ENCODE measurements at places on chromosomes 2 and 18.

DNA sequence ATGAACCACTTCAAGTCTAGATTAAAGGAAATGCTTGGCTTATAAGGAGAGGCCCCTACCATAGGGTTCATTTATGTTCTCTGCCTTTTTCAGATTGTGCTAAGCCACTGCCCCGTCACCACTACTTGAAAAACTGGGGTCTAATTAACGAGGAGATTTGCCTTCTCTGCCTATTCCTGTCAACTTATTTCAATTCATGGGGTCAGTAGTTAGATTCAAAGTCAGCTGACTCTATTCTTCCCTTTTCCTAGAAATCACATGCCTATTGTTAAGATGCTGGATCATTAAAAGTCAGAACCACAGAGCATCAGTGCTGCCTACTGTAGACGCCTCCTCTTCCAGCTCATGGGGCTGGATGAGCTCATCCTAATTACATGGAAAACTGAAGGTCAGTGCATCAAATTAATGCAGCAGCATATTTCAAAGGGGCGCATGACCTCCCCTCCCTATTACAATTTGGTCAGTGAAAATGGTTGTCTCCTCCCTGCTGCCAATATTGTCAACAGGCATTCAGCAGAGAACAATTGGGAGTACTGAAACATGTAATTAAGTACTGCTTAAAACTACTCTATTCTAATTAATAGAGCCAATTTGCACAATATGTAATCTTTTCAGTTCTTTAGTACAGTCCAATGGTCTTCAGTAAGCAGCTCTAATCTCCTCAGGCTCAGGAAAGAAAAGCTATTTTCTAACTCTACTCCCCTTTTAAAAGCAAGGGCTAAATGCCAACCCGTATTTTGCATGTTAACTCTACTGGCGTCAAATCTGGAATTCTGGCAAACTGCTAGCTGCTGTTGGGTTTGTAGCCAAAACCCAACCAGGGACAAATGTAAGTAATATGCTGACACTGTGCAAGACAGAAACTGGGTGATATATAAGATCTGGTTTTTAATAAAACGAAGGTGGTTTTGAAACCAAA, 117.4 kb upstream of the ITGB6 start:
- no peak for DNase-seq

- DNase-seq = no peak
Measured at GRCh38 chr2:238383135-238383534, 43.6 kb upstream of the ASB1 start.

DNA sequence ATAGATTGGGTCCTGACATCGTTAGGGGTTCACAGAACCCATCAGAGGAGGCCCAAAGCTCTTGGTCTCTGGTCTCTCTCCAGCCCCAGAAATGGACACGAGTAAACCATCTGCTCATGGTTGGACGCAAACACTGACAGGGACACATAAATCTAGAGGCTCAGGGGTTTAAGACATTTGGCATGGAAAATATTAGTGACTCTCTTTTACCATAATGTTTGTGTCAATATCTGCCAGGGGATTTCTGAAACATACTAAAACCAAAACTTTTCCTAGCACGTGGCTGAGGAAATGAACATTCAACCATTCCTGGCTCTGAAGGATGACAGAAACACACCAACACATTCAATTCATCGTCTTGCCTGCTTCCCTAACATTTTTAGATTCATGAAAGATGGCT, 226.2 kb downstream of the SP3 start:
- no peak for DNase-seq

GRCh38 chr2:181046833-181047232, 66.4 kb downstream of the UBE2E3 start:
- no peak for DNase-seq

- no peak for DNase-seq
Measured at GRCh38 chr2:8907764-8908288, 70.4 kb upstream of the KIDINS220 start.

GRCh38 chr2:145927131-145927950, 1407.4 kb upstream of the ZEB2 start:
- no peak for DNase-seq

DNA sequence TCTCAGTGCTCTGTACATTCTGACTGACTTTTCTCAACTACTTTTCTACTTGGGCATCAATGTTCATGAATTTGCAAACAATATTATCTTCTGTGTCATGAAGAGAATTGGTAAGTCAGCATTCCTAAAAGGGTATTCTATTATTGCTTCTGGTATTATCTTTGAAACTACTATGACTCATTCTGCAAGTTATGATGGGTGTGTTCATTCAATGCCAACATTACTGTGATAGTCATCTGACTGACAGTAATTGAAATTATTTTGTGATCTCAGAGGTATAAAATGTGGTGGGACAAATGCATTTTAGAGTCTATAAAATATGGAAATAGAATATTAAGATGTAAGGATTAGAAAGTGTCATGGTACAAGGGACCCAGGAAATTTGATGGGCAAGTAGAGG, 736.0 kb upstream of the CELF4 start:
- DNase-seq = no peak

GRCh38 chr2:153077311-153077710, 358.9 kb downstream of the ARL6IP6 start:
- DNase-seq = no peak

- no peak for DNase-seq
Measured at GRCh38 chr2:213848631-213849030, 562.2 kb upstream of the VWC2L start.

DNA sequence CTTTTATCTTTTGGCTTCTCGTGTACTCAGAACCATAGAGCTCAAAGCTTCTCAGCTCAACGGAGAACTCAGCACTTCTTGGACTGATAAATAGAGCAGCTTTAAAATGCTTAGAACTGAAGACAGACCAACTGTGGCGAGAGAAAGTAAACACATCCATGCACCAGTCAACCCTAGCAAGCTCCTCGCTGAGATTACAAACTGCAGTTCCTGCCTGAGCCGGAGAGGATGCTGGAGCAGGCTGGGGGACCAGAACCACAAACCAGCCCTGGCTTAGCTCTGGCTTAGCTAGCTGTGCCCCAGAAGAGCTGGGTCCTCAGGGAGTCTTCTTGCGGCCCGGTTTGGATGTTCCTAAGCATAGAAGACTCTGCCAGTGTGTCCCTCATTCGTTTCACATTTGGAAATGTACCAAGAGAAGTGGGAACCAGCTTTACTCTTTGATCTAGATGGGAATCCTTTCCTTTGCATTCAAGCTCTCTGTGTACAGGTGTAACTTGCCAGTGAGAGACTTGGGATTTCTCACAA, 5.6 kb downstream of the PAX8 start:
- no peak for DNase-seq

DNA sequence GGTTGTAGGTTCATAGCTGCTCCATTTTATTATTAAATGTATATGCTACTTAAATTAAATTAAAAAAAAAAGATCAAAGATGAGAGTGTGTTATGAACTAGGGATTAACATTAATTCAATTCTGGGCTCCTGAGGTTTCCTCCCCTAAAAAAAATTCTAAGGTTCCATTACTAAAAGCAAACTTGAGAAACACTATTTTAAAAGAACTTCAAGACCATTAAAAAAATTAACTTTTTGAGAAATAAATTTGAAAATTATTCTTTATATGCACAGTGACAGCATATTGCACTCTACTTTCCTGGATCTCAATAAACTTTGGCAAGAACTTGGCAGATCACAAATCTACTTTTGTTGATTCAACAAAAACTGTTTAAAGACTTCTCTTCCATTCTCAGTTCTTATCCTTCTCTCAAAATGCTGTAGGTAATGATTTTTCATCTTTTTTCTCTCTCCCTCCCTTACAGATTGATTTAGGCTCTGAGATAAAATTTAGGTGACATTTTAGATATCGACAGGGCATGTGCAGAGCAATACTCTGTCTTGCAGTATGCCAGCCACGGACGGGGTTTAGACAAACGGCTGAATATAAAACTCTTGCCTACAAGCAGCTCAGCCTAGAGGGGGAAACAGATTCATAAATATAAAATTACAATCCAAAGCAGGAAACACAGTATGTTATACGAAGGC, 592 bp upstream of the MARS2 start:
- DNase-seq = no peak

- DNase-seq = no peak
Measured at GRCh38 chr2:56749152-56749752, 565.5 kb downstream of the CCDC85A start.

- no peak for DNase-seq
Measured at GRCh38 chr18:3454365-3455089, 4.6 kb downstream of the TGIF1 start.
